Naive thymus-derived CD4-positive, alpha-beta T cell (primary cell): ENCODE measurements at places on chromosomes 4 and X. TPM values are rescaled to one million over a fixed set of nuclear protein-coding genes. Genes with fewer than 3 reads are reported as not detected.

DNA sequence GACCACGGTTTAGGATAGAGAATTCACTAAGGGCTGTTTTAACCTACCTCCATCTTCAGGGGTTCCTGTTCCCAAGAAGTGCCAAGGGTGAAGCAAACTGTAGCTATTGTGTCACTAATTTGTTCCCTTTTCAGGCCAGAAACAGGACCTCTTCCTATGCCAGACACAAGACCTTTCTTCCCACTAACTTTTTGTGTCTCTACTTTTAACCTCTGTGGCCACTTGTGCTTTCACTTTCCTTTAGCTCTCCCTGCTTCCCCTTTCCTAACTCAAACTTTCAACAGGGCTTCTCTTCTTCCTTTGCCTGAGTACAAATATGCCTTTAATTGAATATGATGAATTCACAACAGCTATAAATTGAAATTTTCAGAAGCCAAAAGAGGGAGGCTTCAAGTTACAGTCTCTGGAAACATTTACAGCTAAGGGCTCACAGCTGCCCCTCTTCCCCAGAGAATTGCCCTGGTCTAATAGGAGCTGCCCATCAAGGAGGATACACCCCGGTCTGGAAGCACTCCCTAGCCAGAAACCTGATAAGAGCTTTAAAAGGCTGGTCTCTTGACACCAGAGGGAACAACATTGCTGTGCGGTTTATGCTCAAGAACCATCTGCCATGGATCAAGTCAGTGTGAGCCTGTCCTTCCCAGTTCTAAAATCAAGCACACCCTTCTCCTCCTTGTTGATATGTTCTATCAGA lies 61.7 kb upstream of the PLS3 start:
- DNase-seq: no peak

- no peak for DNase-seq
Observed at GRCh38 chr4:128551280-128551679, 258.2 kb upstream of the JADE1 start.

DNA sequence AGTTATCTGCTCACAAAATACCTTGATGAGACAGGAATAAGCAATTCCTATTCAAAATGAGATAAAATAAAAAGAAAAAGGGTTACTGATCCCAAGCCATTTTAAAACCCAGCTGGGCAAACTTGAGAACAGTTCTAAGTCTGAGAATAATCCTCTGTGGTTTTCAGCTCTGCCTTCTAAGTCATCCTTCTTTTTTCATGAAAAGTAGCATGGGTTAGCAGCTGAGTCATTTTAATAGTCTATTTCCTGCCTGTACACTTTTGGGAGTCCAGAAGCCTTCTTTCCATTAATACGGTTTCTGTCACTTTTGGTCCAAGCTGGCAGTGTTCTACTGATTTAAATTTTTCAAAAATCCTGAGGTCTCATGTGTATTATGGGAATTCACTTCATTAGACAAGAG lies 374.3 kb downstream of the IQCM start:
- DNase-seq: no peak

DNA sequence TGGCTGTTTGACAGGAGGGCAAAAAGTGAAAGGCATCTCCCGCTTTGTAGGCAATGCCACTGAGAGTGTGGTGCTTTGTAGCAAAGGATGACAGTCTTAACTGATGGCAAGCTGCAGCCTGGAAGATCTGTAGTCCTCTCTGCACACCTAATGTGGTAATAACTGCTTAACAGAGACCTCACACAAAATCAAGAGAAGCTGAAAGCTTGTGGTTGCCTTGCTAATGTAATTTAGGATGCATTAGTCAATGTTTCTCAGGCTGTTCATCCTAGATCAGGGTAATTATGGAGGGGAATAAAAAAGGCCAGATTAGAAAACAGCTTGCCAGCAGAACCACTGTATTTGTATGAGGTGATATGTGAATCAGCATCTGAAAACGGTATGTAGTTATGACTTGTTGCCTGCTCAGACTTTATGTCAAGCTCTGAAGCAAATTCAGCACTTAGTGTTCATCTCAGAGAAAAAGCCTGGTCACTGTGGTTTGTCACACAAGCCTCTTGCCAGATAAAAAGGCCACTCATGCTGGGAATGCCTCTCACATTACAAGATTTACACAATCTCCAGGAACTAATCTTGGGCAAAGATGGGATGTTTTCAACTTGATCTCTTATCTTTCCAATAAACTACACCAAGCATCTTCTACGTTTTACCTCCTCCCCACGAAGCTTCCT lies 130.8 kb downstream of the ENOX2 start:
- no peak for DNase-seq

The MSX1 gene
- not detected in 2 replicates for total RNA-seq
